ENCODE measurements at places on chromosomes 6 and 20. TPM values are rescaled to one million over a fixed set of nuclear protein-coding genes. Genes with fewer than 3 reads are reported as not detected.

- DNase-seq, result no peak
Measured at GRCh38 chr20:49680484-49680883, 33.2 kb downstream of the B4GALT5 start.

DNA sequence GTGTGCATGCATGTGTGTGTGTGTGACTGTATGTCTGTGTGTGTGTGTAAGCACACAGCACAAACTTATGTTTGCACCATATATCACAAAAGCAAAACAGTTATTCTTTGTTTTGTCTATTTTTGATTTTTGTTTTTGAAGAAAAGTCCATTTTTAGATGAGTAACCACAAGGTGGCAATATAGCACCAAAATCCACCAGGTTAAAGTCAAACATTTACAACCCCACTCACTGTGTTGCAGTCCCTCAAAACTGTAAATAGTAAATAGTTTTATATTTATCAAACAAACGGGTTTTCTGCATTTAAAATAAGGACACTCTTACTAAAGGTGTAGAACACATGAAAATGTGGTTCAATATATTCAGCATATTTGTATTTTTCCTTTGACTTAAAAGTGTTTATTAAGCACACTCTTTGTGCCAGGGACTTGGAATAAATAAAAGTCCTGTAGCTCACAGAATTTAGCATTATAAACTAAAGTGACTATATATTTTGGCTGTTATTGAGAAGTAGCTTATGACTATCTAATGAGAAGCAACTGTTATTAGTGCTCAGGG is 118.5 kb downstream of the GFRAL start:
- DNase-seq, result no peak

- no peak for DNase-seq
Measured at GRCh38 chr6:110560239-110561007, 84.0 kb upstream of the SLC22A16 start.

DNA sequence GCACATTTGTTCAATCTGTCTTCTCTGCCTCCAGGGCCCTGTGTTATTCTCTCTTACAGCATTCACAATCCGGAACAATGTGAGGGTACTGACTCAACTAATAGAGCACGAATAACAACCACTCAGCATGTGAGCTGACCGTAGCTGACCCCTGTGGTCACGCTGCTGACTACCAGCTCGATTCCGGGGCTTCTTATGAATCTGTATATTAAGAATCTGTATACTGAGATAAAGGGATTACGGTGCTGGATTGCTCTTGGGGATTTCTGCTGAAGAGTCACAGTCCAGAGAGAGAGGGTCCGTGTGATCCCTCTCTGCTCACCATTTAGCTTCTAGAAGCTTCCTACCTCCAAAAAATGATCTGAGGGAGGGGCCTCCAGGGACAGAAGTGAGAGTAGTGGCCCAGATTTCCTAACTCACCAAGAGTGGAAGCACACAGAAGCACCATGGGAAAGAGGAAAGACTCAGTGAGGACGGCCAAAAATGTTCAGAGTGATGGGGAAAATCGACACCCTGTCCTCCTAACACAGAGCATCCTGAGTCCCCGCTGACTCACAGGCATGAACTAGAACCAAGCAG is 156.2 kb downstream of the THBS2 start:
- no peak for DNase-seq

- DNase-seq, result no peak
Measured at GRCh38 chr20:12207875-12208274, 290.2 kb downstream of the BTBD3 start.

- DNase-seq, result no peak
Measured at GRCh38 chr6:72182337-72183246, 296.2 kb downstream of the RIMS1 start.

- DNase-seq, result peak; percentile 4
Measured at GRCh38 chr6:100664274-100665040, 199.7 kb upstream of the SIM1 start.

- DNase-seq, result no peak
Measured at GRCh38 chr20:62227591-62227976, 7.5 kb upstream of the HRH3 start.

DNA sequence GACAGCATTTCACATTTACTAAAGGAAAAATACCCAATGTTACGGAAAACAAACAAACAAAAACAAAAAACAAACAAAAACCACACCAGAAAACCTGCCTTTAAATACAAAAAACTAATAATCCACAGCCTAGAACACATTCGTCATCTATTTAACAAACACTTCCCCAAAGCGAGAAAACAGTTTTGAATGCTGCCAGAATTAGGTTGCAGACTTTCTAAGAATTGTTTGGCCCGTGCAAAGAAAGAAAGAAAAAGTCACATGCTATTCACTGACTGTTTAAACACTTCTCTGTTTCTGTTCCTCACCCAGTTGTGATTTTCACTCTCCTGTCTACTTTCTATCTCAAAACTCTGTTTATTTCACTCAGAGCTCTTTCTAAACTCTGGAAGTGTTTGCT is 52.5 kb downstream of the BCAS1 start:
- DNase-seq, result peak; percentile 24

DNA sequence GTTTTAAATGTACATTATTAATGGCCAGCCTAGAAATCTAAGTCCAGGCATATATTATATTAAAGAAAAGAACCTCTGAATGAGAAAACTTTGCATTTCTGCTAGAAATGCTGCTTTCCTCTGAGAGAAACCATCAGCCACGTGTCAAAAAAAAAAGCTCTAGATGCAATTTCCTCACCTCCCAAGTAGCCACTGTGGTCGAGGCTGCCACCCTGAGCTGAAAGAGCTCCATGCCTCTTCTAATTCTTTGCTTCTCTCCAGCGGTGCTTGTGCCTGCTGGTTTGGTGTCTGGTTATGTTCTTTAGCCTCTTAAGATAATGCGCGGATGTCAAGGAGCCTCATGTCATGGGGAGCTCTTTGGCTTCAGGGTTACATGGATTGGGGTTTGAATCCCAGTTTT is 316.0 kb downstream of the TFAP2C start:
- DNase-seq, result no peak

- no peak for DNase-seq
Measured at GRCh38 chr6:127582777-127583462, 5.9 kb downstream of the C6orf58 start.

DNA sequence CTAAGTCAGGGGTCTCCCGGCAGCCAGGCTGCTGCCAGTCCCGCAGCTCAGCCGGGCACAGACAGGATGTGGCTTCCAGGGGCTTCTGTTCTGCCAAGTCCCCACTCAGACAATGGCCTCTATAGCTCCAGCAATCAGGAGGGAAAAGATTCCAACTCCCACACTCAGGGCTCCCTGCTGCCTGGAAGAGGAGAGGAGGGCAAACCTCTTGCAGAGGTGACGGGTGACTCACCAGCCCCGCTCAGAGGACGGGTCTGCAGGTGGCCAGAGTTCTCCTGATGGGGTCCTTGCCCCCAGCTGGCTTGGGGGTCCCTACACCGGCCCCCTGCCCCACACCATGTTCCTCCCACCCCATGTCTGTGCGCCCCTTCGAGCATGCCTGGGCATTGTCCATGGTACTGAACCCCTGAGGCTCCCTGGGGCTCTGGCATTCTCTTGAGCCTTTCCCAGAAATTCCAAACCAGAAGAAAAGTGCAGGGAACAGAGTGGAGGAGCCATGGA is 32.6 kb downstream of the NTSR1 start:
- DNase-seq, result no peak

GRCh38 chr6:33592595-33593413 is 12.7 kb upstream of the BAK1 start:
- DNase-seq, result no peak

- no peak for DNase-seq
Measured at GRCh38 chr6:118400582-118400981, 147.5 kb upstream of the PLN start.

The ARFGAP1 gene
- 76.0 TPM for polyA plus RNA-seq

The MEI4 gene
- polyA plus RNA-seq, result 0.04 TPM

The RARS2 gene
- 39.9 TPM for polyA plus RNA-seq

The BPIFA1 gene
- polyA plus RNA-seq, result not detected

The SIRPD gene
- polyA plus RNA-seq, result not detected

The FAM209B gene
- 0.27 TPM for polyA plus RNA-seq

All from forelimb muscle (tissue), 1 donor.